ENCODE measurements at places on chromosomes 1 and 21.
A peak's percentile ranks its signal among the peaks of the same experiment; 100 is the strongest.

GRCh38 chr1:240732390-240732789 is 120.4 kb upstream of the GREM2 start:
- DNase-seq: peak; percentile 71

DNA sequence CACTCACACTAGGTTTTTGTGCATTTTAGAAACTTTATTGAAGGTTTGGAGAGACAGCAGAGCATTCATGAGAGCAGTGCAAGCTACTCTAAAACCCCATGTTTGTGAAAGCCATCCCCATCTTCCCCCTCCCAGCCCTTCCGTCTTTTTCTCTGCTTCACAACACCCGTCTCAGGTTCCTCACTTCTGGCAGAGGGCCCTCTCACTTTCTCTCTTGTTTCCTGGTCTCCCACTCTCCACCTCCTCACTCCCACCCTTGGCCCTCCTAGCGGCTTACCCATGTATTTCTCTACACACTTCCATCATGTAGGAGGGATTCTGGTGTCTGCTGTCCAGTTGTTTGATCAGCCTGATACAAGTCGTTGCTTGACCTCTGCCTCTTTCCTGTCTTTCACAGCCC is 92.7 kb downstream of the LRRC8C start:
- DNase-seq: no peak

DNA sequence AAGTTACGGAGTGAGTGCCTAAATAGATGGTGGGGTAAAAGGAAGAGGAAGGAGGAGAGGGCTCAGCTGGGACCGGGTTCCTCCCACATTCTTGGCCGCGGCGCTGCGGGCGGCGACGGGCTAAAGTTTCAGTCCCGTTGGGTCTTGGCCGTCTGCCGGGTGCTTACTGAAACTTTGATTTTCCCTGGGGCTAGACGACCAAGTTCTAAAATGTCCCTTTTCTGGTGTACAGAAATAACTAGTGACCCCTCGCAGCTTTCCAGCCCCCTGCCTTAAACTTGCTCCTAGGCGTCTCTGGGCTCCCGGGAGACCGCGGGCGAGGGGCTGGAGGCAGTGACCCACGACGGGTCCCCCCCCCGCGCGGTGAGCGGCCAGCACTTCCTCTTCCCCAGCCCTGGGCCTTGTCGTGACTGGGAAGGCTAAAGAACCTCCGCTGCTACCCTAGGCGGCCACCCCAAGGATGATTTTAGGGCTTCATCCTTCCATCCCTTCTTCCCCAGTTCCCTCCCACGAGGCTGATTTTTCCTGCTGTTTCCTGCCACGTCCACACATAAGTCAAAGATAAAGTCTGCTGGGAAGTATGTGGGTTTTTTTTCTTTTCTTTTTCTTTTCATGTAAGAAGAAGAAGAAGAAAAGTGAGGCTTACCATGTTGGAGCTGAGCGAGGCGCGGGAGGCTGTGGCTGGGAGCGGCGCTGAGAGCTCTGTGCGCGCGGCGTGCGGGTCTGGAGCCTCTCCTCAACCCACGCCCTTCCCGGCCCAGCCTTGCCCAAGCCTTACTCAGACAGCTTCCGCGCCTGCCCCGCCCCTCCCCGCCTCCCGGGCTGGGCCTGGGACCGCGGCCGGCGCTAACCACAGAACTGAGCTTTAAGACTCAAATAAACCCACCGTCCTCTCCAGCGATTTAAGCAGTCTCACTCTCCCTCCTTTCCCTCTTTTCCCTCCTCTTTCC is at the start of gene S100A11:
Gene S100A11 (minus strand): TSS at position 738 of the 950 bp plus-strand sequence. CDS start 89 bp downstream, at position 649.
- DNase-seq: peak; percentile 87

DNA sequence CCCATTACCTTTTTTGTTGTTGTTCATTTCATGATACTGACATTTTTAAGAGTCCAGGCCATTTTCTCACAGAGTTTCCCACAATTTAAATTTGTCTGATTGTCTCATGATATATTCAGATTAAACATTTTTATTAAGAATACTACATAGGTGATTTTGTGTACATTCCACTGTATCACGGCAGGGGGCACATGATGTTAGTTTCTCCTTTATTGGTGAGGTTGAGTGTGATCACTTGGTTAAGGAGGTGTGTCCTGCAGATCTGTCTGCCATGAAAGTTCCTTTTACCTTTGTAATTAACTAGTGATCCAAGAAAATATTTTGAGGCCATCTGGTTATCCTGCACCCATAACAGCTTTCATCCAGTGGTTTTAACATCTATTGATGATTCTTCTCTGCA is 11.8 kb downstream of the RTCA start:
- no peak for DNase-seq

- no peak for DNase-seq
These were observed 18.9 kb downstream of the CAP1 start for GRCh38 chr1:40059338-40059959.

DNA sequence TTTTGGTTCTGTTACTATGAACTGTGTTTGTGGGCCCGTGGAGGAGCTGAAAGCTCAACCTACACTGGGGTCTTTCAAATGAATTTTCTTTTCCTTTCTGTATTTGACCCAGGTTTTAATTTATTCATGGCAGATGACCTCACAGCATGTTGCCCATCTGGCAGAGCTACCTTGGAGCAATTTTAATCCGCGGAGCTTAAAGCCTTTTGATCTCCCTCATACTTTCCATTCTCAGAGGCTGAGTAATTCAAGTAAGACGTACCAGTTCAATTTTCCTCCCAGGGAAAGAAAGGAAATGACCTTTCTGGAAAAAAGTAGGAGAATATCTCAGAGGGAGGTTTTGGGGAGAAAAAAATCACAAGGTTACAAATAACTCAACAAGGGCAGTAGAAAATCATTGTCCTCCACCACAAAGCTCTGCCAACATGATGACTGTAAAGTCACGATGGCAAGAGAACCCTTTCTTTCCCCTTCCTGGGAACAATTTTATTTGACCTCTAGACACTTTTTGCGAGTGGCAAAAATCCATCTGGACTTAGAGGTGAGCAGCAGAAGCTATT is 21.6 kb upstream of the PCP4 start:
- DNase-seq: peak; percentile 75

DNA sequence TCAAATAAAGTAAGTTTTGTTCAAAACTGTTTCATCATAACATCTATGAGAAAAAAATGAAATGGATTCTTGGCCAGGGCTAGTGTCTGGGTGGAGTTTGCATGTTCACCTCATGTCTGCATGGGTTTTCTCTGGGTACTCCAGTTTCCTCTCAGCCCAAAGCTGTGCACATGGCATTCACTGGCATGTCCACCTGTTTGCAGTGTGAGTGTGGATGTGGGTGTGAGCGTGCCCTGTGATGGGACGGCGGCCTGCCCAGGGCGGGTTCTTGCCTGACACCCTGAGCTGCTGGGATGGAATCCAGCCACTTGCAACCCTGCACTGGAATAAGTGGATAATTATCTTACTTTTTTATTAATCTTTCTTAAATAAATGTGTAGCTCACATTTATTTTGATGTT is 185.5 kb downstream of the RYR2 start:
- DNase-seq: no peak

- DNase-seq: peak; percentile 95
These were observed at the start of gene SRSF11 for GRCh38 chr1:70221238-70222121. Gene SRSF11, plus strand, starts transcription at chr1:70221380. Its CDS starts 257 bp downstream, at chr1:70221637.

DNA sequence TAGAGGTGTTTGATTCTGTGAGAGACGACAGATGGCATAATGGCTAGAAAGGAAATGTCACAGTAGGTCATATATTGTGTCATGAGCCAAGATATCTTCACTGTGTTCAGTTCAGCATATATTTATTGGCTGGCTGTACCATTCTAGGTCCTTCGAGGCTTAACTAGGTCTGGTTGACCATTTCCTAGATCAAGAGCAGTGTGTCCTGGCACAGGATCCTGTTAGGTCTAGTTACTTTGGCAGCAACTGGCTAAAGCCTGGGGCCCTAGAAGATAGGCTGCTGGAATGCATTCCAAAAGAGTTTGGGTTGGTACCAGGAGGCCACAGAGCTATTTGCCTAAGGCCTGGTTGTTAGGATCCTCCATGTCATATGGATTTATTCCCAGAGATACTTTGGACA is 20.9 kb downstream of the ZBTB40 start:
- no peak for DNase-seq

DNA sequence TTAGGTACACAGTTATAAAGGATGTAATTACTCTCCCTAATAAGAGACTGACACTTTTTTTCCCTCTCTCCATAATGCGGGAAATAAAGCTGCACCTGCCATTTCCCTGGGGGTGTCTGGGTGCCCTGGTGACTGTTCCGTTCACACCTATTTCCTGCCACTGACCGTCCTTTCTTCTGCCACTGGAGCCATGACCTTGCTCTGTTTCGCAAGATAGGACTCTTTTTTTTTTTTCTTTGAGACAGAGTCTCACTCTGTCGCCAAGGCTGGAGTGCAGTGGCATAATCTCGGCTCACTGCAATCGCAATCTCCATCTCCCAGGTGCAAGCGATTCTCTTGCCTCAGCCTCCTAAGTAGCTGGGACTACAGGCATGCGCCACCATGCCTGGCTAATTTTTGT is 66.1 kb upstream of the SERBP1 start:
- peak; percentile 68 for DNase-seq

DNA sequence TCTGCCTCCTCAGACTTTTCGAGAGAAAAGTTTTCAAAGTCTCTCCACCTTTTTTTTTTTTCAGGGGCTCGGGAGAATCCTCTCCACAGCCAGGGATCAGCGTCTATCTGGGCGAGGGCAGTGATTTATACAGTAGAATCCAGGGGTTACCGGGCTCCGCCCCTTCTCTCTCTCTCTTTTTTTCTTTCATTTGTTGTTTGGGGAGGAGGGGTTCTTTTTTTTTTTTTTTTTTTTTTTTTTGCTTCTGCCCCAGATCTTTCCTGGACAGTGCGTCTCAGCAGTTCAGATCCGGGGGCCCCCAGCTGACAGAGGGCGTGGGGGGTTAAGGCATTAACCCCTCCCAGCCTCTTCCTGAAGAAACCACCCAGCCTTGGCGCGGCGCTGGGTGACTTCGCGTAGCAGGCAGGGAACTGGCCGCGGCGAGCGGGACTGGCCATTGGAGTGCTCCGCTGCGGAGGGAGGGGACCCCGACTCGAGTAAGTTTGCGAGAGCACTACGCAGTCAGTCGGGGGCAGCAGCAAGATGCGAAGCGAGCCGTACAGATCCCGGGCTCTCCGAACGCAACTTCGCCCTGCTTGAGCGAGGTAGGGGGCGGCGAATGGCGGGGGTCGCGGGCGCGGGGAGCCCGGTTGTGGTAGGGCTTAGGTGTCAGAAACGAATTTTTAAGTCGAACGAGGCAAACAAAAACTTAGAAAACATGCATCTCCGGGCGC is at the start of gene S1PR1:
Gene S1PR1 (plus strand): TSS at position 504 of the 713 bp plus-strand sequence. CDS start 1,966 bp downstream, outside the sequence.
- peak; percentile 64 for DNase-seq

GRCh38 chr1:232472485-232473041 is 157.4 kb downstream of the SIPA1L2 start:
- DNase-seq: no peak

- peak; percentile 20 for DNase-seq
These were observed 19.5 kb upstream of the PROX1 start for GRCh38 chr1:213968146-213968825.

DNA sequence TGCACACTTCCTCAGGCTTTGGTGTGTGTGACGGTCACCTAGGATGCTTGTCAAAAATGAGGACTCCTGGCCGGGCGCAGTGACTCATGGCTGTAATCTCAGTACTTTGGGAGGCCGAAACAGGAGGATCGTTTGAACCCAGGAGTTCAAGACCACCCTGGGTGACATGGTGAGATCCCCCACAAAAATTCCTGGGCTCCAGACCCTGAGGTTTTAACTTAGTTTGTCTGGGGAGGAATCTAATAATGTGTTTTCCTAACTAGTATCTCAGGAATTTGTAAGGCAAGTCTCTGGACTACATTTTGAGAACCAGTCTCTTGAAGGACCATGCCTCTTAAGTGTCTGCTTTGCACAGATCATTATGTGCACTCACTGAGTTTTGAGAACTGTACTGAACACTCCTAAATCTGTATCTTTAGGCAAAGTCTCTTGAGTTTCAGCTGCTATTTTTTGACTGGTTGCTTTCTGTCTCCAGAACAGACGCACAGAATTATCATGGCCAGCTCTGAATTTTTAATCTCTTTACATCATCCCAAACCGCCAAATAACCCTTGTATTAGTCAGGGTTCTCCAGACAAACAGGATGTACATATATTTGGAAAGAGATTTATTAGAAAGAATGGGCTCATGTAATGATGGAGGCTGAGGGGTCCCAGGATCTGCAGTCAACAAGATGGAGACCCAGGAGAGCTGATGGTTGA is 45.5 kb upstream of the VANGL1 start:
- no peak for DNase-seq

GRCh38 chr21:46412521-46413364 is 45.9 kb upstream of the DIP2A start:
- DNase-seq: no peak

- DNase-seq: no peak
These were observed 72.1 kb downstream of the PRDM16 start for GRCh38 chr1:3141129-3141528.

- no peak for DNase-seq
These were observed 9.5 kb downstream of the KDM4A start for GRCh38 chr1:43659212-43660166.

DNA sequence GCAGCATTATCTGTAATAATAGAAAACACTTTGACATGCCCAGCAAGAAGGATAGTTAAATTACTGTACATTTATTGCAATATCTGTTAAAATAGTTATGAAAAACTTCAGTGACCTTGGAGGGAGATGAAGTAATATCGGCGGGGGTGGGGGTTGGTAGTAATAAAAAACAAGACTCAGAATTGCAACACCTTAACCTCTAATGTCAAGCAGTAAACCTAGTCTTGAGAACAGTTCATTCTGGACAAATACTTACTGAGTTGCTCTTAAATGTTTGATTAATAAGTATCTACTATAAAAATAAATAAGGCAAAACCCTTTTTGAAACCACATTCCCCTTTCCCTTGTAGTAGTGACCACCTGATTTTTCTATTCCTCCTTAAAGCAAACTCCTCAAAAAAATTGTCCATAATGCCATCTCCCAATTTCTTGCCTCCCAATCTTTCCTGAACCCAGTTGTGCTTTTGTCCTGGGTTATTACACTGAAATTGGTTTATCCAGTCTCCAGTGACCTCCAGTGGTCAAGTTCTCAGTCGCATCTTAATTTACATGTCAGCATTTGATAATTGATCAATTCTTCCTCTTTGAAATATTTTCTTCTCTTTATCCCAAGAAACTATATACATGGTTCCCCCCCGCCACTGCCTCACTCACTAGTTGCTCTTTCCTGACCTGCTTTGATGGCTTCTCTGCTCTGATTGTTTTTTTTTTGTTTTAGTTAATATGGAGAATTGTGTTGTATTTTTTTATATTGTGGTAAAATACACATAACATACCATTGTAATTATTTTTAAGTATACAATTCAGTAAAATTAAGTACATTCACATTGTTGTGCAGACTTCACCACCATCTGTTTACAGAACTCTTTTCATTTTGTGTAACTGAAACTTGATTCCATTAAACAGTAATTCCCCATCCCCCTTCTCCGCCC is 36.8 kb downstream of the RAP1A start:
- peak; percentile 33 for DNase-seq

GRCh38 chr1:10059342-10059718 is 26.6 kb downstream of the UBE4B start:
- DNase-seq: no peak

DNA sequence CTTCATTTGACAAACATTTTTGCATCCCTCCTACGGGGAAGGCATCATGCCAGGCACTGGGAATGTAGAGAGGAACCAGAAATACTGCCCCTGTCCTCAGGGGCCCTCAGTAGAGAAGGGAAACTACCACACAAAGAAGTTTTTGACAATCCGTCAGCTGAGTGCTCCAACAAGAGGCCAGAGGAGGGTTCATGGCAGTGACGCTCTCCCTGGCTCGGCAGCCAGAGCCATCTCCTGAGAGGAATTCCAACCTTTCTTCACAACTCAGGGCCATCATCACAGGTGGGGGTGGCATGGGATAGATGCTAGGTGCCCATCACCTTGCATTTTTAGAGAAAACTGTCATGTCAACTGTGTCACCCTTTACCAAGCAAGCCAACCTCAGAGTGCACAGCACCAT is 154.1 kb downstream of the HIVEP3 start:
- no peak for DNase-seq

- DNase-seq: peak; percentile 10
These were observed 386.2 kb downstream of the HHIPL2 start for GRCh38 chr1:222161676-222162075.
